ENCODE measurements at places on chromosomes 7 and 10.

DNA sequence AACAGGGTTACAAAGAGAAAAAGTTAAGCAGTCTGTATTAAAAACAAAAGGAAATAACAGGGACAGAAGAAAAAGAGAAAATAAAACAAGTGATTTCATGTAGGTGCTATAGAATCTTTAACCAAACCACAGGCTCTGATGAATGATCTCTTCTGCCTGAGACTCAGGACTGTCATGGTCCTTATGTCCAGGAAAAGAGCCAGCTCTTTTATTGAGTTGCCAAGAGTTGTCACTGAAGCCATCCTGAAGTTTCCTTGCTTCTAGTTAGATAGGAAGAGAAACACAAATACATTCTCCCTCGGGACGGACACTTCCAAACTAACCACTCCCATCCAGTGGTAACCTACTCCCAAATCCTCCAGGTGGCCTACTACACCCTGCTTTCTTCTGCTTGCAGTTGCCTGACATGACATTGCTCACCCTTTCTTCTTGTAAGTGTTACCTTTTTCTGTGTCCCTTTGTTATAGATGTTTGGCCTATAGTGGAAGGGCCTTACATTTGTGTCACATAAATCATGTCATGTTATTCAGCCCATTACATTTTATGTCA lies 346.7 kb downstream of the NRG3 start:
- no peak for DNase-seq

GRCh38 chr7:22117222-22117621 lies 171.5 kb upstream of the CDCA7L start:
- DNase-seq, result no peak

GRCh38 chr7:44240376-44240775 lies 39.6 kb downstream of the YKT6 start:
- DNase-seq, result no peak

DNA sequence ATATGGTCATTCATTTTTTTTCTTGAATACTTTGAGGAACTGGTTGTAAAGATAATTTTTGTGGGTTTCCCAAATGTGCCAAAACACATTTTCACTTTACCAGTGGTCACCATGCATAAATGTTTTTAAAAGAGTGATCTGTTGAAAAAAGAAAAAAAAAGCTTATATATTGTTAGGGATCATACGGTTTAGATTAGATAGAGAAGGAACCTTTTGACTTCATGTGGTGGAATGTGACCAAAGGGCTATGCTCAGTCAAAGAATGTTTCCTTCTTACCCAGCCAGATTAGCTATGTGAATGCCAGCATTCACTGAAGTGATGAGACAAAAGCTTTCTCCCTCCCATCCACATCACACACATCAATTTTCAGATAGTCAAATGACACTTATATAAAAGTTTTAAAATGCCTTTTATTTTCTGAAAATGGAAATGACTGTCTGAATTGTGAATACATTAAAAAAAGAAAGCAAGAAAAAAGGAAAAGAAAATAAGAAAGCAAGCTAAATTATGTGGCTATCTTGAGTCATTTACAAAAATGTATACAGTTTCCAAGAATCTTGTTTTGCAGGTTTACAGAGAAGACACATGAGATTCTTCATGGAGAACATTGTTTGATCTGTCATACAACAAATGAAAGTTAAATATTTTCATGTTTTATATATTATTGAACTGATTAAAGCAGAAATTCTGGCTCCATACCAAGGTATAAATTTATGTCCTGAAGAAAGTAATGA lies 8.6 kb upstream of the CPED1 start:
- no peak for DNase-seq

- peak; percentile 12 for DNase-seq
These were observed 431.8 kb upstream of the MGMT start for GRCh38 chr10:129035052-129035827.

- DNase-seq, result no peak
These were observed 190.7 kb downstream of the CDCA7L start for GRCh38 chr7:21754963-21755362.

- peak; percentile 76 for DNase-seq
These were observed at the start of the genes COG5 and DUS4L for GRCh38 chr7:107563775-107564552. COG5 (minus strand) TSS chr7:107563920; CDS start chr7:107563896, 24 bp downstream. DUS4L (plus strand) TSS chr7:107563971; CDS start chr7:107567071, 3,100 bp downstream.

GRCh38 chr7:19508124-19508523 lies 200.7 kb downstream of the POLR1F start:
- DNase-seq, result no peak

GRCh38 chr7:151113344-151114150 lies 27.3 kb downstream of the AGAP3 start:
- no peak for DNase-seq

DNA sequence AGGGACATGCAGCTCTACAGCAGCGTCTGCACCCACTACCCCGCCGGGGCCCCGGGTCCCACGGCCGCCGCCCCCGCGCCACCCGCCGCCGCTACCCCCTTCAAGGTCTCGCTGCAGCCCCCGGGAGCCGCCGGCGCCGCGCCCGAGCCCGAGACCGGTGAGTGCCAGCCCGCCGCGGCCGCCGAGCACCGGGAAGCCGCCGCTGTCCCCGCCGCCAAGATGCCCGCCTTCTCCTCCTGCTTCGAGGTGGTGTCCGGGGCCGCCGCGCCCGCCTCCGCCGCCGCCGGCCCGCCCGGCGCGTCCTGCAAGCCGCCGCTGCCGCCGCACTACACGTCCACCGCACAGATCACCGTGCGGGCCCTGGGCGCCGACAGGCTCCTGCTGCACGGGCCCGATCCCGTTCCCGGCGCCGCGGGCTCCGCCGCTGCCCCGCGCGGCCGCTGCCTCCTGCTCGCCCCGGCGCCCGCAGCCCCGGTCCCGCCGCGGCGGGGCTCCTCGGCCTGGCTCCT lies 631 bp downstream of the OTUD1 start:
- DNase-seq, result no peak

DNA sequence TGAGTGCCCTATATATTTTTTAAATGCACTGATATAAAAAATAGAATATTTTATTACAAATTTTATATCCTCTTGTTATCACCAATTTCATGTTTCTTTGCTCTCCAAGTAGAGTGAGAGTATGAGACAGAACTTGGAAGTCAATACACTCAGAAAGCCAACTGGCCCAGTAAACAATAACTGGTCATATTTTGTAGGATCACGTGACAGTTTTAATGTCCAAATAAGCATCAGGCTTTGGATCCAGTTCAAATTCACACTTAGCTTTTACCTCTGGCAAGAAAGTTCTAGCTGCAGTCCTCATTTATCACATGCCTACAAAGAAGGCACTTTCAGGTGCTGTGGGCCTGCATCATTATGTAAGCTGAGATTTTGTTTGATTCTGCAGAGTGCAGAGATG lies 21.6 kb upstream of the TPK1 start:
- DNase-seq, result no peak

DNA sequence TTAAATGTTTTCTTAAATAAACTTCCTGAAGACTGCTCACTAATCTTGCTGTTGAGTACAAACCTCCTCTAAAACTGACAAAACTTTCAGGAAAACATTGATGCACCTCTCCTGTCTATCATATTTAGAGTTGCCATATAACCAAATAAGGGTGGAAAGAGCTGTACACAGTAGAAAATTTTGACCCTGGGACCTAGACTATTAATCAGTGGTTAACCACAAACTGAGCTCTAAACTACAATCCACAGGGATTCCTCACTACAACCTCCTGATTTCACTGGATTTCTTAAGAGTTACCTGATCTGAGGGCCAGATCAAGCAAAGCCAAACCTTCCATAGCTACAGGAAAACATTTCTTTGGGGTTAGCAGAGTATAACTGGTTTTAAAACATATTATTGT lies 39.9 kb upstream of the WNT16 start:
- DNase-seq, result no peak

GRCh38 chr7:2521952-2522591 lies 2.5 kb downstream of the LFNG start:
- DNase-seq, result peak; percentile 59

GRCh38 chr7:45108863-45109262 lies 2.6 kb downstream of the TBRG4 start:
- no peak for DNase-seq

DNA sequence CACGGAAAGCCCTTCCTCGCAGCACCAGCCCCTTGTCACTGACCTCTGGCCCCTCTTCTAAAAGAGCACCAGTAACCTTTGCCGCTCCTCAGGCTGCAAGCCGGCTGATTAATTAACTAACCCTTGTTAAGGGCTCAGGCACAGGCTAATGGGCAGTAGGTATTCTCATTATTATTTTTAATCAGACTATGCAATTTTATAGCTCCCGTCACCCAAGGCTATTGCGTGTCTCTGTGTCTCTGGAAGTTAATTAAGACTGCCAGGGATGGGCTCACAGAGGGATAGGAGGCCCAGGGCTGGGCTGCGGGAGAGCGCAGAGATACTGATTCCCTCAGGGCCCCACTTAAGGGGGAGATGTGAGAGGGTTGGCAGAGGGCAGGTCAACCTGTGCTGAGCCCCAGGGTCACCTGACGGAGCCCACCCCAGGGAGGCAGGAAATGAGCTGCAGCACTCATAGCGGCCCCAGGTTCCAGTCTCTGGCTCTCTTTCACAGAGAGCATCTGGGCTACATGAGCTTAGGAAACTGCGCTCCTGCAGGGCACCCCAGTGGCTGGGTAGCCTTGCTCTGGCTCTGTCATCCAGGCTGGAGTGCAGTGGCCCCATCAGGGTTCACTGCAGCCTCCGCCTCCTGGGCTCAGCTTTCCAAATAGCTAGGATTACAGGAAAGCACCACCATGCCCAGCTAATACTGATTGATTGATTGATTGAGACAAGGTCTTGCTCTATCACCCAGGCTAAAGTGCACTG lies 92.2 kb upstream of the LRRC4 start:
- no peak for DNase-seq

DNA sequence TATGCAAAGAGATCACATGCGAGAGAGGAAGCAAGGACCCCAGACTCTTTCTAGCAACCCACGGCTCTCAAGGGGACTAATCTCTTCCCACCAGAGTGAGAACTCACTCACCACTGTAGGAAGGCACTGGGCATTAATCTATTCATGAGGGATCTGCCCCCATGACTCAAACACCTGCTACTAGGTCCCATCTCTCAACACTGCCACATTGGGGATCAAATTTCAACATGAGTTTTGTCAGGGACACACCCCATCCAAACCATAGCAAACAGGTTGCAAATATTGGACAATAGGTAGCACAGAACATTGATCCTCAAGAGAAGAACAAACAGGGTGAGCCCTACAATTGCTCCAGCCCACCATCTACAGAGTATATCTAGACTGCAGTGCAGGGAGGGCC lies 740.6 kb downstream of the LRMDA start:
- no peak for DNase-seq

DNA sequence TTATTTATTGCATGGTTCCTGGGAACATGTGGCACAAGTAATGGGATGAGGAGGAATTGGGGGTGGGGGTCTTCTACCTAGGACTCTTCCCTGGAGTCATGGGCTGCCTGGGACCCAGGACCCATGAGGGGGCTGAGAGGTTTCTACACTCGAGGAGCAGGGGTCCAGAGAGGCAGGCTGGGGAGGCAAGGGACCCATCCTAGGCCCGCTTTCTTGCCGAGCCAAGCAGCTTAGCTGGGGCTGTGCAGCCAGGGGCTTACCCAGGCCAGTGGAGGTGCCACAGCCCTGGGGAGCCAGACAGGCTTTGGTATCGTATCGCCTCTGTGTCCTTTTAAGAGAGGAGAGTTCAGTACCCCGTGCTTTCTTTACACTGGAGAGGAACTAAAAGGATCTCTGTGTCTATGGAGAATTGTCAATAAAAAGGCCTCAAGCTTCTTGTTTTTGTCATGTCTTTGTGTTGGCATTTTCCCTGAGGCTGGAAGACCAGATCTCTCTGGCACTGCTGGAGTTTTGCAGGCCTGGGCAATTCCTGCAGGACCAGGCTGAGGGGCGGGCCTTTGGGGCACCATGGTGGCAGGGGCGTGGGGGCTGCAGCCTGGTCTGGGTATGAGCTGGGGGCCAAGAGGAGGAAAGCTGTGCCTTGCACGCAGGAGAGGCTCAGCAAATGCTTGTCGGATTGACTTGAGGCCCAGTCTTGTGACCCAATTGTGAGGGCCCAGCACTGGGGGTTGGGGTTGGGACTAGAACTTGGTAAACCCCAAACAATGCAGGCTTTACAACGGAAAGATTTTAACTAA lies 11.1 kb downstream of the SFRP5 start:
- no peak for DNase-seq

DNA sequence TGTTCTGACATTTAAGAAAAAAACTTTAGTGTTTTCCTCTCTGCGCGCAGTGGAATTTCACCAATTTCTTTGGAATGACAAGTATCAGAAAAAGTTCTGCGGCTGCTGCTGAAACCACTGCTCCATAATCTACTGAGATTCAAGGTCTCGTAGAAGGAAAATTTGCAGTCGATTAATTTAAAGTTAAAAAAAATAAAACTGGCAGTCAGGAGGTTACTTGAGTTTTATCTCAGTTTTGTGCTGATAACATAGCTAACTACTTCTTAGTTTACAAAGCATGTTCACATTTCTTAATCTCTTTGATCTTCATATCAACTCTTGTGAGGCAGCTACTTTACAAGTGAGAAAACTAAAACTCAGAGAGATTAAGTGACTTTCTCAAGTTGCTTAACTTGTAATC lies 18.2 kb upstream of the CALD1 start:
- no peak for DNase-seq

DNA sequence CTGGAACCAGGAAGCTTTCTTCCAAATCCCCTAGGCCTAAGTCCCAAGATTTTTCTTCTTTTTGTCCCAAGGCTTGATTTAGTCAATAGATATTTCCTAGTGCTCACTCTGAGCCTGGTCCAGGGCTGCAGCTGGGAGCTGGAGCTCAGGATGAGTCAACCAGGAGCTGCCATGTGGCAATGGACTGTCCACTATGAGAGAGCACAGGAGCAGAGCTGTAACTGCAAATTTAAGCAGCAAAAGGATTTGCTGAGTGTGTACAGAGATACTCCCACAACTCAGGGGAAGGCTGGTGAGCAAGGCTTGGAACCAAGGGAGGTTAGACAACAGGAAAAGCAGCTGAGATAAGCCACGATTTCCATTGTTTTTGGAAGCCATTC lies 92.1 kb upstream of the CXCL12 start:
- DNase-seq, result no peak

- peak; percentile 39 for DNase-seq
These were observed 5.1 kb upstream of the ELFN1 start for GRCh38 chr7:1664711-1665548.

GRCh38 chr7:35716038-35716803 lies 21.3 kb upstream of the HERPUD2 start:
- no peak for DNase-seq

DNA sequence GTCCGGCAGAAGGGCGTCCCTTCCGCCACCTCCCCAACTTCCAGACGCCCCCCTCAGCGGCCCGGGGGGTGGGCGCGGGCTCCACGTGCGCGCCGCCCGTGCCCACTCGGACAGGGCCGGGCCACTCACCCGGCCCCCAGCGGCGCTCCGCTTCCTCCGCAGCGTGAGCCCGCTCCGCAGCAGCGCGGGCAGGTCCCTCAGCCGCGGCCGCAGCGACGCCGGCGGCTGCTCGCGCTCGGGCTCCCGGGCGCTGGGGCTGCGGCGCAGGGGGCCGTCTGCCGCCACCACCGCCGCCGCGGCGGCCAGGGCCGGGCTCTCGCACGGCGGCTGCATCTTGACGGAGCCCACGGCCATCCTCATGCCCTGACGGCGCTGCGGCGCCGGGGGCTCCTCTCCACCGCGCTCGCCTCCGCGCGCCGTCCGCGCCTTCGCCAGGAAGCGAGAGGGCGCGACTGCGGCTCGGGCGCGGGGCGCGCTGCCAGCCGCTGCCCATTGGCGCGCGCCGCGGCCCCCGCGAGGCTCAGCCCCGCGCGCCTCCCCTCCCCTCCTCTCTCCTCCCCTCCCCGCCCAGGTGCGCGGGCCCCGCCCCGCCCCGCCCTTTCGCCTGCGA lies at the start of gene RAPGEF5:
TSS of gene RAPGEF5 (minus strand) at position 454 of the 610 bp plus-strand sequence. CDS start at position 360, 94 bp downstream.
- DNase-seq, result no peak

- DNase-seq, result no peak
These were observed 28.9 kb downstream of the PHYH start for GRCh38 chr10:13270877-13271551.

All from T-helper 17 cell (primary cell).